ENCODE measurements at places on chromosomes 5 and 9.

DNA sequence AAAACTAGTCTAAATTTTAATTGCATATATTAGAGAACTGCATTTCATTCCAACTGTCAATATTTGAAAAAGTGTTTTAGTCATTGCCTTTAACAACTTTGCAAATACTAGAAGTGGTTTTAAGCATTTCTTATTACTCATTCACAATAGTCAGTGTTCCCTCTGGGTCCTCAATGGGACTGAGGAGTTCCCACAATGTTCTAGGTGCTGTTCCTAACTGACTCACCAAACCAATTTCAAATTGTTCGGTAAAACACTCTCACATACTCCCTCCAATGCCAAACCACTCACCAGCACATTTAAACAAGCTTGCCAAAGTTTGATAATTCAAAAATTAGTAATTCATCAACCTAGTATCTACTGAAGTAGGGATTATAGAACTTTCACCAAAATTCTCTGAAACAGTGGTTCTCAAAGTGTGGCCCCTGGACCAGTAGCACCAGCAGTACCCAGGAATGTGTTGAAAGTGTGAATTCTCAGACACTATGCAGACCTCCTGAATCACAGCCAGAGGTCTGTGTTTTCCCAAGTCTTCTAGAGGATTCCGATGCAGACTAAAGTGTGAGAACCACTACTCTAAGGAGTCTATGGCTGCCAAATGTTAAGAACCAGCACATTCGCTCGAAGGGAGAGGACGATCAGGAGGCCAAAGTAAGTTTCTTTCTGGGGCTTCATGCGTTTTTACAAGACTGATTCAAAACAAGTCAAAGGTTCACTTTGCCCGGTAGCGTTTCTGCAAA, 72.8 kb downstream of the APBA1 start:
- DNase-seq, result peak; percentile 35

DNA sequence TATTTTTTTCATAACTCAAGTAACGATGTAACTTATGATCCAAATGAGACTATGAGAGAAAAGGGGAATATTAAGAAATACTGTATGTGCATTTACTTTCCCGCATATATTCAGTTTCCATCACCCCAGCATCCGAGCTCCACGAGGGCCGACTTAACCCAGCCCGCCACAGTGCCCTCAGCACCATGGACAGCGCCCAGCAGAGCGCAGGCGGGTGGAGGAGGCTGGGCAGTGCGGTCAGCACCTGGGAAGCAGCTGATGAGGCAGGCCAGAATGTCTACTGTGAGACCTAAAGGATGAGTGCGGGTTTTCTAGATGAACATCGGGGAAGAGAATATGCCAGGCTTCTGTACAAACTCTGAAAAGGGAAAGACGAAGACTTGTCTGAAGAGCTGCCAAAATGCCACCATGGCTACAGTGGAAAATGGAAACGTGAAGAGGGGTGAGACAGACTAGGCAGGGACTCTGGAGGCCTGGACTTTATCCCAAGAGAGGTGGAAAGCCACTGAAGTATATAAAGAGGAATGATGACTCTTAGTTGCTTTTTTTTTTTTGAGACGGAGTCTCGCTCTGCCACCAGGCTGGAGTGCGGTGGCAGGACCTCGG, 34.5 kb upstream of the MED27 start:
- DNase-seq, result peak; percentile 88

DNA sequence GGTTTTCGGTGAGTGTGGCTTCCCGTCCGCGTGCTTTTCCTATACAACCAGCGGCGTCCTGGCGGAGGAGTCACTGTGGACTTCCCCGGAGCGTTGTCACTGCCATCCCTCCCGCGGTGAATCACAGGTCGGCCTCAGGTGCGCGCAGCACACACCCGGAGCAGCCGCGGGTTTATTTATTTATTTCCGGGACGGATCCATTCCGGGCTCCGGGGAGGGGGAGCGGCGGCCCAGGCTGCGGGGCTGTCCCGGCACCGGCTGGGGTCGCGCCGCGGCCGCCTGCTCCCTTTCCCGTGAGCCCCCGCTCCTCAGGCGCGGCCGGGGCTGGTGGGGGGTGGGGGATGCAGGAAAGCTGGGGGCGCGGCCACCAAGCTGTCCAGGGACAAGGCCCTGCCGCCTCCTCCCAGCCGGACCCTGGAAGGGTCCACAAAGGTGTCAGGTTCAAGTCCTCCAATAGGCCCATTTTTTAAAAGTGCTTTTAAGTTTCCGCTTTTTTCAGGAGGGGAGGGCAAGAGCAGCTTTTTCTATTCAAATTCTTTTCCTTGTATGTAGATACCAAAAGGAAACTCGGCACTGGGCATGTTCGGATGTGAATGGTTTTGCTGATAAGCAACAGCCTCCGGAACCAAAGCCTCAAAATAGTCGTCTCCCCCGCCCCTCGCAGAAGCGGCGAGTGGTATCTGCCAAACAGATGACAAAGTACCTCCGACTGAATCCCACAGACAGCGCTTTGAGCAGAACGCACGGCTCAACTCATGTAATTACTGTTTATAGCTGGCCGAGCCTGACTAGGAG, 192.5 kb downstream of the CD180 start:
- DNase-seq, result peak; percentile 90

GRCh38 chr9:101578378-101578777, 16.4 kb downstream of the PPP3R2 start:
- no peak for DNase-seq

DNA sequence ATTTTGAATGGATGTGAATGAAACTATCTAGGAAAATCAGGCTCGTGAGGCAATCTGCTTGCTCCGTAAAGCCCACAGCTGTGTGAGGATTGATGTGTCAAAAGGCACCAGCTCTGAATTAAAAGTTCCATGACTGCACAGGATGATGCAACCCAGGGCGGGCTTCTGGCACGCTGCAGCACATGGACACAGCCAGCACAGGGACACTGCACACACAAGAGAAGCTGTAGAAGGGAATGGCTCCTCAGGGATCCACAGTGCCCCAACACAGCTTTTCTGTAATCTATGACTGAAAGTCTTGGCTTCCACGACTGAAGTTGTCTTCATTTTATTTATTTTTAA, 151.0 kb downstream of the GCNT1 start:
- DNase-seq, result peak; percentile 89

GRCh38 chr9:132237481-132237880, 75.6 kb downstream of the NTNG2 start:
- no peak for DNase-seq

- no peak for DNase-seq
Observed at GRCh38 chr9:3777137-3777536, 251.3 kb upstream of the RFX3 start.

- no peak for DNase-seq
Observed at GRCh38 chr5:179596421-179596820, 27.1 kb downstream of the HNRNPH1 start.

- peak; percentile 33 for DNase-seq
Observed at GRCh38 chr9:7147121-7148090, 389.6 kb downstream of the KDM4C start.

DNA sequence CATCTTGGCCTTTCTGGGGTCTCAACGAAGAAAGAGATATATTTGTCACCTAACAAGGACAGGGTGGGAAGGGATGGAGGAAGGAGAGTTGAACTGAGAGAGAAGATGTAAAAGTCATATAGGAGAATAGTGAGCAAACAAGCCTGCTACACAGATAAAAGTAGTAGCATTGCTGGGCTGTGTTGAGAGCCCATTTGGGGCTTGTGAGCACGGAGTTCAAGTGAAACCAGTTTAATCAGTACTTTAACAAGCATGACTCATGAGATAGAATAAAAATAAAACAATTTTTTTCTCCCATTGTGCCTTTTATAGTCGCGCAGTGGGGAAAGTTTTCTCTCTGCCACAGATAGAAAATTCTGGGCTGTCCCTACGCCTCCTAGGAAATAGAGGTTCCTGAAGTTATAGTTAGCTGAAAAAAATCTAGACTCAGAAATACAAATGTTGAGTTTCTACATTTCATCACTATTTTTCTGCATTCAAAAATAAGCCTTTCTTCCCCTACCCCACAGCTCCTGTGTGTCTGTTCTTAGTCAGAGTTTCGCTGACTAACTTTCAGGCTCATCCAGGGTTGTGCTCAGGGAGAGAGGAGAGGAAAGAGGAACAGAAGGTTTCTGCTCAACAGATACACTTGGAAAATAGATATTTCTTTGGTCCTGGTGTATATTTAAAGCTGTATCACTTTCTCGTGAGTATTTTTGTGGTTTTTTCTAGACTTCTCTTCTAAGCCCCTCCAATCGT, 395.8 kb upstream of the ADAMTSL1 start:
- DNase-seq, result no peak

DNA sequence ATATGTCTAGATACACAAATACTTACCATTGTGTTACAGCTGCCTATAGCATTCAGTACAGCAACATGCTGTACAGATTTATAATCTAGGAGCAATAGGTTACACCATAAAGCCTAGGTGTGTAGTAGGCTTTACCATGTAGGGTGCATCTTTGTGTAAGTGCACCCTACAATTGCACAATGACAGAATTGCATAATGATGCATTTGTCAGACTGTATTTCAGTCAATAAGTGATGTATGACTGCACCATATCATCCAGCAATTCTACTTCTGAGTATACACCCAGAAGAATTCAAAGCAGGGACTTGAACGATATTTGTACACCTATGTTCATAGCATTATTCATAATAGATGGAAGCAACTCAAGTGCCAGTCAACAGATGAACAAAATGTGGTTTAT, 100.4 kb upstream of the SLC44A1 start:
- DNase-seq, result no peak

- peak; percentile 74 for DNase-seq
Observed at GRCh38 chr9:26725573-26725972, 167.0 kb downstream of the CAAP1 start.

- no peak for DNase-seq
Observed at GRCh38 chr9:120951960-120952618, 25.5 kb upstream of the TRAF1 start.

DNA sequence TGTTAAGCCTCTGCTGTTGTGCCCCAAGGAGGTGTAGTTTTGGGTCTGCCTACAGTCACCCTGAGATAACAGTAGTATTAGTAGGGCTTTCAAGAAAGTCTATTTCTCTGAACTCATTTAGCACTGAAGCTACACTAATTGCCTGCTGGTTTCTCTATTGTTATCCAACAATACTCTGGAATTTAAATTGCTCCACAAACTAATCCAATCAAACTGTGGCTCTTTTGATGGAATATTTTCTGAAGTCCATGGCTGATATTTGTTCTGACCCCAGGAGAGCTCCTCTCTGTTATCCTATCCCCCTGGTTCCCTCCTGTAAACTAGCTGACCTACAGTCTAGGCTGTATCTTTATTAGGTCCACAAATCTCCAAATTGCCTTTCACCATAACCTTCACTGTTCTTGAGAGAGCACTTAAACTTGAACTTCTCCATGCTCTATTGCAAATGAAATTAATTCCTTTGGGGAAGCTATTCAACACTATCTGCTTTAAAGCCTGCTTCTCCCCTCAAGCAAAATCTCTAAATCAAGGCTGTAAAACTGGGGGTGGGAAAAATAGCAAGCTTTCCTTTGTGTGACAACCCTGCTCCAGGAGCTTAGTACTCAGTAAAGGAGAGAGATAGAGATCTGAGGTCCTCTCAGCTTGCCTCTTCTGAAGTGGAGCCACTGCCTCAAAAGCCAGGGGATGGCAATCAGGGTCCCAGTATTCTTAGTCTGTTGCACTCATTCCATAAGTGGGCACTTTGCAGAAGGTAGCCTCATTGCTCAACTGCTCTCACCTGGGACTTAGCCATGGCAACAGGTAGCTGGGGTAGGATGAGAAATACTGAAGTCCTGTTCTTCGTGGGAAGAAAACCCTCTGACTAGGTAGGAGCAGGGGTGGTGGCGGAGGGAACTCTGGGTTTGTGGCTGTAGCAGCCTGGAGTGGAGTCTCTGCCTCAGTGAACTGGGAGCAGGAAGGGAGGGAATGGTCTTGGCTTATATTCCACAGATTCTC, 110.9 kb downstream of the MACIR start:
- no peak for DNase-seq

DNA sequence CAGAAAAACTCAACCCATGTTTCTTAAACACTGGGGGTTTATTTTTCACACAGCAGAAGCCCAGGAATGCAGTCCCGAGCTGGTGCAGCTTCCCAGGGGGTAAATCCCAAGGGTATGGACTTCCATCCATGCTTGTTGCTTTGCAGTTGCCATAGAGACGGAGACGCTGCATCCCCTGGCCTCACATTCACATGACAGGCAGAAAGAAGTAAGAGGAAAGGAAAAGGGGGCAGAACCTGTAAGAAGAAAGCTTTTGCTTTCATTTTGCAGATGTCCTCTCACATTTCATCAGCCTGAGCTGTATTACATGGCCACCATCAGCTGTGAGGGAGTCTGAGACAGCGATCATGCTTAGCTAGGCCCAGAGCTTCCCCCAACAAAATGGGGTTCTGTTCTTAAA, 321.0 kb downstream of the AGTPBP1 start:
- peak; percentile 40 for DNase-seq

DNA sequence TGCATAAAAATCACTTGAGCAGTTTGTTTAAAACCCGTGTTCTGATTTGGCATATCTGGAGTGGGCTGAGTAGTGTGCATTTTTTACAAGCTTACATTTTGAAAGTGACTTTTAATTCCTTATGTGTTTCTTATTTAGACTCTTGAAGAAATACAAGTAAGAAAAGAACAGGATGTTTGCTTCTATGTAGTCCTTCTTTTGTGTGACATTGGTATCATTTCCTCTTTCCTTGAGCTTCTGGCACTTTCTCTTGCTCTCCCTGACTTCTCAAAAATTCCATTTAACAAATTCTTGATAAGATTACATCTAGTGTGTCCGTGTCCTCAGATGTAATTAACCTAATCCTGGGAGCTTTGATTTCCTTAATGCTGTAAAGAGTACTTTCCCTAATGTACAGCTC, 12.5 kb downstream of the GARNL3 start:
- DNase-seq, result no peak

DNA sequence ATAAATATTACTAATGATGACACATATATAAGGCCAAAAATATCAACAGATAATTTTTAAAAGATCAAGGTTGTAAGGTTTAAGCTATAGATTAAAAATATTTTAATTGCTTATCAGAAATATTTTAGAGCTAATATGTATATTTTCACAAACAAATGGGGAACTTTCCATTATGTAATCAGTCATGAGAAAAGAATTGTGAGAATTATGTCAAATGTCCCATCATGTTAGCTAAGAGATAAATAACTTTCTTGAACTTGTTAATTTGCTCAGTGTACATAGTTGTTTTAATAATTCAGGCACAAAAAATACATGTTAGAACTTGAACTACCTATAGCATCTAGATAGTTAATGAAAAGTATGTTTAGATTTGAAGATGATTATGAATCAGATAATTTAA, 67.7 kb downstream of the SYK start:
- DNase-seq, result no peak

GRCh38 chr9:136943291-136944211, 987 bp downstream of the FBXW5 start:
- no peak for DNase-seq

DNA sequence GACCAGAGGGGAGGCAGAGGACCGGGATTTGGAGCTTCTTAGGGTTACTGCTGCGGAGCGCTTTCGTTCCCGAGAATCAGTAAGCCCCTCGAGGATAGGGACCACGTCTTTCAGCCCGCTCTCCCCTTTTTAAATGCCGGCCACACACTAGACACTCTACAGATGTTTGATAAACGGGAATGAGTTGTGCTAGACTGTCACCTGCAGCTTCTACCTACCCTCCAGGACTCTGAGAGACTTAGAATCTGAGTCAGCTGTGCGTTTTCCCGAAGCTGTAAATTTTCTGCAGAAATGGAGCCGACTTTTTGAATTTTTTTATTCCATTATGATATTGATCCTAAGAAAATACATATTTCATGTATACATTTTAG, 670 bp downstream of the CCDC171 start:
- no peak for DNase-seq

Measured in tongue (tissue), 3 donors.